ENCODE measurements at places on chromosomes 5 and 9.

- no peak for DNase-seq
Observed at GRCh38 chr9:69195668-69196067, 21.6 kb downstream of the TJP2 start.

- no peak for DNase-seq
Observed at GRCh38 chr9:883011-883410, 41.5 kb downstream of the DMRT1 start.

DNA sequence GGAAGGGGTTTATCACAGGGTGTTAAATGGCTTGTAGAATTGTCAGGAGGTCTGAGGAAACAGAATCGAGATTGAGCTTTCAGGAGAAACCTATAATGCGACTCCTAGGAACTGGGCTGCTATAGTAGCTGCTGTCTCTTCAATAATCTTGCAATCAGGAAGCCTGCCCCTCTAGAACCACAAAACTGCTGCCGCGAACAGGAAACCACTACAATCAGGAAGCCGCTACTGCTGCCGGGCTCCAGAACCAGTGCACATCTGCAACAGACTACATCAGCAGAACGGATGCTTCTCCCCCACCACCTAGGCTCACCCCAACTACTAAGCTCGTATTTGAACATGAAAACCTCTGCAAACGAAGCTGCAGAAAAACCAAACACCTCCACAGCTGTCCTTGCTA lies 31.6 kb downstream of the TNFSF8 start:
- DNase-seq = no peak

DNA sequence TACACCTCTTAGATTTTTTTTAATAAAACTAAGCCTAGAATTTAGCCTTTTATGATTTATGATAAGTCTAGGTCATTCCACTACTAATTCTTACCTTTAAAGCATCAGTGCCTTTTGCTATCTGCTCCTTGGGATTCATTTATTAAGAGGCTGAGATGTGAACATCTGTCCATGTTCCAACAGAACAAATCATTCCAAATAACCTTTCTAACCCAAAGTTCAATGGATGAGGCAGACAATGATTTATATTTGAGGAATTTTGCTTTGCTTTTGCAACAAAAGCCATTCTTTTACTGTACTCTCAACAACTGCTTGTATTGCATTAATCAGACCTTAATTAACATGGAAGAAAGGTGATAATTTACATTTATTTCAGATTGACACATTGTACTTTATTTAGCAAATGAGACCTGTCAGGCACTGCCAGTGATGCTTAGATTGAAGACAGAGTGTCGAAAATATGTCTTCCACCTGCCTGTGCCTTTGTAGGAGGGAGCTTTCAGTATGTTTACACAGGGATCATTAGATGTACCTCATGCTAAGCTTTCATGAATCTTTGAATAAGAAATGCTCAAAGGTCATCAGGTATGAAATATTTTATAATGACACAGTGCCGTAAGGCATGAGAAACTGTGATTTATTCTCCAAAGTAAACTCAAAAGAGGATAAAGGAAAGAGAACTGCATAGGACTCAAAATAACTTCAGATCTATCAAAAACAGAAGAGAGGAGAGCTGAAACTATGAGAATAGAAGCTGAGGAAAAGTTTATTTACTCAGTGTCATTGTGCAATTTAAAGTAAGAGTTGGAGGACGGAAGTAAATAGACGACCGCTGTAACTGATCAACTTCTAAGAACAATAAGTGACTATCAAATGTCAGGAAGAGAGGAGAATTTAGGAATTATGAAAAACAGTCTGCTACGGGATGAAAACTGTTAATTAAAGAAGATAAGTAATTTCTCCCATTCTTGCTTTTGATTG lies 36.7 kb upstream of the IZUMO3 start:
- no peak for DNase-seq

DNA sequence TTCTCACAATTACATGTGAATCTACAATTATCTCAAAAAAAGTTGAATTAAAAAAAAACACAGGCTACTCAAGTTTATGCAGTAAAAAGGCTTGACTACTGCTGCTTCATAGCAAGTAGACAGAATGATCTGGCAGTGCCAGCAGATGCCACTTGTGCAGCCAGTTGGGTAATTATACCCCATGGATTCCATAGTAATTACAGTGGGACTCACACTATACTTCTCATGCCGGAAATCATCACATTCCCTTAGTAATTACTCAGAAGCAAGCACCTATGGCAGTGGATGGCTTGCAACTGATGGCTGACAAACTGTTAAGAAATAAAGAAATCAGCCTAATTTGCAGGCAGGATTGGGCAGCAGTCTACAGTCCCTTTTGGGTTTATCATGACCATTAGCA lies 463.2 kb upstream of the KLF4 start:
- DNase-seq = no peak

- no peak for DNase-seq
Observed at GRCh38 chr5:851076-851475, 290 bp upstream of the ZDHHC11 start.

DNA sequence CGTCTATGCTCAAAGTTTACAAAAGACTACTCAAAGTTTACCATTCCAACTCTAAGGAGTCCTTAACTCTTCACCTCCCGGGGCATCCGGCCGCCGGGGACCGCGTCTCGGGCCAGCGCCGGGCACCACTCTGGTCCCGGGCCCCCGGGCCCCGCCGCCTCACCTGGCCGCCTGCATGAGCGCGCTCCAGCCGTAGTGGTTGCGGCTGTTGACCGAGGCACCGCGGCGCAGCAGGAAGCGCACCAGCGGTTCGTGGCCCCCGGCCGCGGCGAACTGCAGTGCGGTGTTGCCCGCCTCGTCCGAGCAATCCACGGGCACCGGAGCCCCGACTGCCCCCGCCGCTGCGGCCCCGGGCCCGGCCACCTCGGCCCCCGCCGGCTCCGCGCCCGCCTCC lies 388 bp downstream of the ANKS6 start:
- no peak for DNase-seq

DNA sequence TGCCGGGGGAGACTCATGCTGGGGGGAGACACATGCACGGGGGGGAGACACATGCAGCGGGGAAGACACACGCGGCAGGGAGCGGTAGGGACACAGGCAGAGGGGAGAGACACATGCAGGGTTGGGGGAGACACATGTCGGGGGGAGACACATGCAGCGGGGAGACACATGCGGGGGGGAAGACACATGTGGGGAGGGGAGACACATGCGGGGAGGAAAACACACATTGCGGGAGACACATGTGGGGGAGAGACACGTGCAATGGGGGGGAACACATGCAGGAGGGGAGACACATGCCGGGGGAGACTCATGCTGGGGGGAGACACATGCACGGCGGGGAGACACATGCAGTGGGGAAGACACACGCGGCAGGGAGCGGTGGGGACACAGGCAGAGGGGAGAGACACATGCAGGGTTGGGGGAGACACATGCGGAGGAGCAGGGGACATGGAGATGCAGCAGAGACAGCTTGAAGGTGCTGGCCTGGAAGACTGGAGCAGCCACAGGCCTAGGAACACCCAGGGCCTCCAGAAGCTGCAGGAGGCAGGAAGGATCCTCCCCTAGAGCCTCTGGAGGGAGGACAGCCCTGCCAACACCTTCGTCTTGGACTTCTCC lies 20.3 kb upstream of the OLFM1 start:
- no peak for DNase-seq

DNA sequence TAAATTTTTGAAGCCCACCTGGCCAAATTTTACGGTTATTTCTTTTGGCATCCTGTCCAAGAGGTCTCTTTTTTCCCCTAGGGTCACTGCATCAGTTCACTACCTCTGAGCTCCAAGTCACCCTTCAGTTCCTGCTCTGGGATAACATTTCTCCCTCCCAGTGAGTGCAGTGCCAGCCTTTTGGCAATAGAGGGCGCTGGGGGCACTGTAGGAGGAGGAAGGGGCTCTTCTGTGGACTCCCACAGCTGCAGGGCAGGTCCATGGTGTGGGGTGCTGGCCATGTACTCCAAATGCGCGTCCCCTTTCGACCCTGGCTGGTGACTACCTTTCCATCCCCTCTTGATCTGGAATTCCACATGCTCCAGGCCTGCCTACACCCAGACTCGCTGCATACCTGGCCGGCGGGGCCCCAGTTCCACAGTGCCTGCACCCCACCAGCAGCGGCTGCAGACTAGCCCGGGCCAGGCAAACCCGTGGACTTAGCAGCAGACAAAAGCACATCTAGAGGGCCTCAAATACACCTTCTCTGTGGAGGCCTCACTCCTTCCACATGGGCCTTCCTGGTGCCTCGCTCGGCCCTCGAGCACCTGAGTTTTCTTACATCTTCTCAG lies 20.3 kb upstream of the NINJ1 start:
- no peak for DNase-seq

DNA sequence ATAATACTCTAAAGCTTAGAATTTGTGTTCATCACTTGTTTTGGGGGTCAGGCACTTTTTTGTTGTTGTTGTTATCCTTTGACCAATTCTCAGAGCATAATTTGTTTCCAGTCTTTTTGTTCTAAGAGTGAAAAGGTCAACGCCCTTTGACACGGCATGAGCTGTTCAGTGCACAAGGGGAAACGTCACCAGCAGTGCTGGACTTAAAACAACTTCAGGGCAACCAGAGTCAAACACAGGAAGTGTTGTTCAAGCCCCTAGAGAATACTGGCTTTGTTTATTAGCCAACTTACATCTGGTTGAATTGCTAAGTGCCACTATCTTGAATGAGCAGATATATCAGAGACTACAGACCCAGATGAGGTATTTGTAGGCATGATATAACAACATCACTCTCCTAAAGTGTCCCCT lies 368.9 kb downstream of the TMEM161B start:
- DNase-seq = no peak

GRCh38 chr5:71905834-71906711 lies 187.0 kb downstream of the CARTPT start:
- DNase-seq = no peak

GRCh38 chr5:127206320-127207113 lies 84.1 kb upstream of the MEGF10 start:
- no peak for DNase-seq

- no peak for DNase-seq
Observed at GRCh38 chr9:137802521-137803243, 74.9 kb upstream of the CACNA1B start.

DNA sequence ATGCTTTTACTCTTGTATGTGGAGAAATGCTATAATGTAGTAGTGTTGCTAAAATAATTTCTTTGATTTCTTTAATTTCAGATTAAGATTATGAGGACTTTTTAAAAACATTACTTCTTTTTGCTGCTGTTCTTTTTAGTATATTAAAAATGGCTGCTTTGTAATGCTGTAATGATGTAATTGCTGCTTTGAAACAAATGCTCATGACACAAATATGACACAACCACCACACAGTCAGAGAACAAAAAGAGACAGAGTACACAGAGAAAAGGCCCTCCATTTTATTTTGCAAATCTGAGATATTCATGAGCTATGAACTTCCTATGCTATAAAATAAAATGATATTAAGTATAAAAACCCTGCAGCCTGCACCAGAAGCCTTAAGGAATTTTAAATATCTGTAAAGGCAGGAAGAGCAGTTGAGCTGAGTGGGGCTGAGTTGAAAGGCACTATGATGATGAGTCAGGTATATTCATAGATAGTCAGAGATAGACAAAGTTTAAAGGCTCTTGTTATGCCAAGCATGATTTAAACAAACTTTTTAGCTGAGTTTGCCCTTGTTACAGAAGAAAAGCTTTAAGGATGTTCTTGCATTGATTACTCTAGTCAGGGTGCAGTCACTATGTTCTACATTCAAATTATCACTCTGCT lies 5.1 kb upstream of the POU5F2 start:
- no peak for DNase-seq

GRCh38 chr5:2158767-2159166 lies 276.0 kb upstream of the IRX4 start:
- no peak for DNase-seq

- DNase-seq = no peak
Observed at GRCh38 chr9:73995836-73996235, 501.3 kb upstream of the RORB start.

DNA sequence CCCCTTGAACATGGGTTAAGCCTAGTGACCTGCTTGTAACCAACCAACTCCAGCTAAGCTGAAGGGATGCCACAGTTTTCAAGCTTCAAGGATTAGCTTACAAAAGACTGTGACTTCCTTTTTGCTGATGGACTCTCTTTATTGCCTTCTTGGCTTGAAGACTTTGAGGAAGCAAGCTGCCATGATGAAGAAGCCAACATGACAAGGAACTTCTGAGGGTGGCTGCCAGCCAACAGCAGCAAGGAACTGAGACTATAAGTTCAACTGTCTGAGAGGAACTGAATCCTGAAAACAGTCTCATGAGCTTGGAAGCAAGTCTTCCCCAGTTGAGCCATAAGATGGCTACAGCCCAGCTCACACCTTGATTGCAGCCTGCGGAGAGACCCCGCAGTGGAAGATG lies 116.1 kb upstream of the TAF11L2 start:
- no peak for DNase-seq

- DNase-seq = no peak
Observed at GRCh38 chr5:139117342-139117884, 80.8 kb downstream of the SIL1 start.

- no peak for DNase-seq
Observed at GRCh38 chr9:92206488-92206887, 87.0 kb downstream of the IARS1 start.

GRCh38 chr5:135179308-135179980 lies 145.4 kb upstream of the PITX1 start:
- DNase-seq = no peak

- DNase-seq = no peak
Observed at GRCh38 chr9:33295571-33295970, 5.3 kb downstream of the NFX1 start.

- no peak for DNase-seq
Observed at GRCh38 chr5:149775785-149776184, 45.7 kb downstream of the PPARGC1B start.

GRCh38 chr5:146365618-146366017 lies 27.0 kb downstream of the POU4F3 start:
- no peak for DNase-seq

- DNase-seq = no peak
Observed at GRCh38 chr5:168273056-168273980, 18.1 kb upstream of the WWC1 start.

Data from stimulated activated CD4-positive, alpha-beta T cell treated with anti-CD3 and anti-CD28 coated beads, TNF-alpha, amount 100 ng/mL, for 1 hour (primary cell).